Karpas-422 (cell line): ENCODE measurements at places on chromosomes 2 and 18.

DNA sequence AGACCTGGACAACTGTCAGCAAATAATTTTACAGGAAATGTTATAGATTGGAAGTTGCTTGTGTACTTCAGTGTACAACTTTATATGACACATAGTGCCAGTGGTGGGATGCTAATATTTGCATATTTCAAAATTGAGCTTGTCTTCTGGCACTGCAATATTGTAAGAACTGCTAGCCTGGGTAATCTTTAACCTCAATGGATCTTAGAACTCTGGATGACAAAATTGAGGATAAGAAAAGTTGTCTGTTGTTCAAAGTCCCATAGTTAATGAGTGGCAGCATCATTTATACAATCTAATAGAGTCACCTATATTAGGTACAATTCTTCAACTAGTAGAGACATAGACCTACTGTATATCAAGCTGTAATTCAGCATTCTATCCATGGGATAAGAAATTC, 110.3 kb downstream of the MEIS1 start:
- no peak for DNase-seq

DNA sequence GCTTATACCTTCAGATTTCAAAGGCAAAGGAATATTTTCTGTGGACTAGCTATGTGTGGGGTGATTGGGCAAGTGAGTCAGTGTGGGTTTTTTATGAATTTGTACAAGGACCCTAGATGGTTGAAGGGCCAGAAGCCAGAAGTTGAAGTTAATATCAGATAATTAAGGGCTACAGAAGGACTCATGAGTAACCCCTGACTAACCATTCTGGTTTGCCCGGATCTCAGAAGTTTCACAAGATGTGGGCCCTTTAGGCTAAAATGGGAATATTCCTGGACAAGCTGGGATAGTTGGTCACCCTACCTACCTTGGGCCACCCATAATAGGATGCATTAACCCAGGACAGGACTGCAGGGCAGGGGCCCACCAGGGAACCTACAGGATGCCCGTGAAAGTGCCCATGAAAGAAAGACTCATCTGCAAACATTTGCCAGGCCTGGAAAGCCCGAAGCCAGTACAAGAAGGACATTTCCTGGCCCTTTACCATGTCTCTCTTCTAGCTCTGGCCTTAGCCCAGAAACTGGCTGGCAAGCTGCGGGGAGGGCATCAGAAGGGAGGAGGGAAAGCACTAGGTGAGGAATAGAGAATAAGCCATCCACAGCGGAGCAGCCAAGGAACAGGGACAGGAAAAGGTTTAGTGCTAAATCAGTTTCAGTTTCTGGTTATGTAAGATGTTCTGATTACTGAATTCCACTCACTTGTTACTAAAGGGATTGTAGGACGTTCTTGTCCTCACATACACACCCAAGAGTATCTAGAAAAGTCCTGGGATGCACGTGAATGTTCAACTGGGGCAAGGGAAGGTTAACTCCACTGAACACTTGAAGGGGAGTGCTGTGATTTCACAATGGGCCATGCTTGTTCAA, 33.6 kb downstream of the GCG start:
- DNase-seq: no peak

- no peak for DNase-seq
Measured at GRCh38 chr2:239813261-239814115, 211.7 kb downstream of the NDUFA10 start.

GRCh38 chr18:56795381-56795780, 144.2 kb downstream of the WDR7 start:
- DNase-seq: no peak

DNA sequence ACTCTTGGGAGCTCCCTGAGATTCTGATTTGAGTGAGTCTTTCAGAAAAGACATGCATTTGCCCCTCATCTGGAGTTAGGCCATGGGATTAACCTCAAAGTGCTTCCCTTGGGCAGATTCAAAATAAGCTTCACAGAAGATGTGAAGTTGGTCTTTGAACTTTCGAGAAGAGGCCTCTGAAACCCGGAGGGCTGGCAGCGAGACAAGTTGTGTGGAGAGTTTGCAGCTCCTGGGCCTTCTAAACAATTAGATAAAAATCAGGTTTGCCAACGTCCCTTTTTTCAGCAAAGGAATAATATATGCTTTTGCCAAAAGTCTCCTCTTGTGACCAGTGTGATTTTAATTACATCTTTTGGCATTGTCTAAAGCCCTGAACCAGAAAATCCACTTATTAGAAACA, 489.7 kb downstream of the SOX11 start:
- no peak for DNase-seq

DNA sequence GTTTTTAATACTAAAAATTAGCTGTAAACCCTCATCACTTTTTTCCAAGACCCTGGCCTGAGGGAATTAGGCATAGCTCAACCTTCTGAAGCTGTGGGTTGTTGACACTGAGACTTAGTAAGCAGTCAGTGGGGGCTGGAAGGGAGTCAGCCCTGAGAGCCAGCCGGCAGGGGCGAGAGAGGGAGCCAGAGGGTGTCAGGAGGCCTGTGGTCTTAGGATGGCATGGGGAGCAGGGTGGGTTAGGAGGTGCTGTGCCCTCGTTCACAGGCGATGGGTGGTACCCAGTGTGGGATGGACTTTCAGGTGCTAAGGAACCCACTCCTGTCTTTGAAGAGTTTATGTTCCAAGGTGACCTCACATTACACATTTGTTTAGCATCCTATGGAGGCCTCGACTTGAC, 49.3 kb downstream of the IL1RL2 start:
- DNase-seq: no peak

GRCh38 chr2:203737360-203737759, 30.9 kb downstream of the CD28 start:
- DNase-seq: no peak

GRCh38 chr18:39737869-39738268, 2172.3 kb upstream of the CELF4 start:
- DNase-seq: no peak

DNA sequence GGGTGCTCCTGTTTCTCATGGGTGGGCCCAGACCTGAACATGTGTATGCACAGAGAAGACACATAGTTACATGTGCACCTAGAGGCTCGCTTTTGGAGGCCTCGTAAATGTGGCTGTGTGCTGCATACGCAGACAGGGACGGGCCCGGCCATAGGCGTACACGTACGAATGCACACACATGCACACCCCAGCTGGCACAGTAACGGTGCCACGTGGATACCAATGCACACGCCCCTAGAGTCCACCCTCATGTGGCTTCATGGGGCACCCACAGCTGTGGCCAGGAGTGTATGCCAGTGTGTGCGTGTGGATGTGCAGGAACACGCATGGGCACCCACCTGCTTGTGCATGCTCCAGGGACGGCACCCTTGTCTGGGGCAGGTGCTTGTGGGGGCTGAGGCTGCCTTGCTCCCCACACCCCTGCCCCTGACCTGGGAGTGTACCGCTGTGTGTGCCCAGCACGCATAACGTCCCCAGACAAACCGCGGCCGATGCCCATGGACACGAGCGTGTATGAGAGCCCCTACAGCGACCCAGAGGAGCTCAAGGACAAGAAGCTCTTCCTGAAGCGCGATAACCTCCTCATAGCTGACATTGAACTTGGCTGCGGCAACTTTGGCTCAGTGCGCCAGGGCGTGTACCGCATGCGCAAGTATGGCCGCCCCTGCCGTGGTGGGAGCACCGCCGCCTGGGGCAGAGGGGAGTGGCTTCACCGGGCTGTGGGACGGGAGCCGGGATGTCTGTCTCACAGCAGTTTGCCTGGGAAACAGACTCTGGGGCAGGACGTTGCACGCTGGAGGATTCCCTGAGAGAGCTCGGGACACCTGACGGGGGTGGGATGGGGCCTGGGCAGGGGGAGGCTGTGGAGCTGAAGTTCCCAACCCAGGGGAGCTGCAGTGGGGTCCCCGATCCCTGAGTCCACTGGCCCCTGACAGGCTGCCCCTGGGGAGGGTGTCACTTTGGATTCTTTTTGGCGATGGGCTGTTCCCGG, 21.0 kb downstream of the ZAP70 start:
- DNase-seq: no peak

DNA sequence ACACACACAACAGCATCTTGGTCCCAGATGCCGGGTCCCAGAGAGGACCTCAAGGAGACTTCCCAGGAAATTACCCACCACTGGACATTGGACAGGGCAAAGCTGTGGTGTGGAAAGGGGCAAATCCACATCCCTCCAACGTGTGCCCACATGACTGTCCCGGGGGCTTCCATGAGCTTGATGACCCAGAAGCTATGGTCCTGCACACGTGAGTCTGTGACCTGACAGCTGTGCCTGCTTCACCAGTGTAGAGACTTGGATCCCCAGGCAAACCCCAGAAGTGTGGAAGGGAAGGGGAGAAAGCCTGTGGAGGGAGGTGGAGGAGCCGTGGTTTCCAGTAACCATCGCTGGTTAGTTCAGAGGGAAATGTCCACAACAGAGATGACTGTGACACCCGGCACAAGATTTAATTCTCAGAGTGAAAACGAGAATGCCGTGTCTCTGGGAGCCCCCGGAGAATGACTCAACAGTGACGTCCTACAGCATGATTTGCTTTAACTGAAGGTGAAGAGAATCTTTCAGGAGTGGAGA, 19.1 kb upstream of the GPR55 start:
- DNase-seq: no peak

DNA sequence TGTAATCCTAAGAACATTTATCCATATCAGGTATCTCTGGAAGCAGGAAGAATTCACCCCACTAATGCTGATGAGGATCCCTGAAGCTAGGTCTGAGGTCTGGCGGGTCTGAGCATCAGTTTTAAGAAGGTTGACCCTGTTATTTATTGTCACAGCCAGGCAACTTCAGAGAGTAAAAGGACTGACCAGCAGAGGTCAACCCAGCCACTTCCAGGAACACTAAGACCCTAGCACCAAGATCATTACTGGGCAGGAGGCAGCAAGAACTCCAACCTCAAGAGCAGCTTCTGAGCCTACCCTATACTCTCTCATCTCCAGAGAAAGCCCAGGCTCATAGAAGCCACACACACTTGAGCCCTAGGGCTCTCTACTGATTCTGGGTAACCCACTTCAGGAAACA, 901.4 kb downstream of the DCDC2C start:
- DNase-seq: no peak

GRCh38 chr2:21916934-21917522, 793.3 kb downstream of the TDRD15 start:
- no peak for DNase-seq
